ENCODE measurements at places on chromosomes 12 and 14. TPM values are rescaled to one million over a fixed set of nuclear protein-coding genes. Genes with fewer than 3 reads are reported as not detected.

PLD4 gene
- total RNA-seq, result 5.8 TPM

DNA sequence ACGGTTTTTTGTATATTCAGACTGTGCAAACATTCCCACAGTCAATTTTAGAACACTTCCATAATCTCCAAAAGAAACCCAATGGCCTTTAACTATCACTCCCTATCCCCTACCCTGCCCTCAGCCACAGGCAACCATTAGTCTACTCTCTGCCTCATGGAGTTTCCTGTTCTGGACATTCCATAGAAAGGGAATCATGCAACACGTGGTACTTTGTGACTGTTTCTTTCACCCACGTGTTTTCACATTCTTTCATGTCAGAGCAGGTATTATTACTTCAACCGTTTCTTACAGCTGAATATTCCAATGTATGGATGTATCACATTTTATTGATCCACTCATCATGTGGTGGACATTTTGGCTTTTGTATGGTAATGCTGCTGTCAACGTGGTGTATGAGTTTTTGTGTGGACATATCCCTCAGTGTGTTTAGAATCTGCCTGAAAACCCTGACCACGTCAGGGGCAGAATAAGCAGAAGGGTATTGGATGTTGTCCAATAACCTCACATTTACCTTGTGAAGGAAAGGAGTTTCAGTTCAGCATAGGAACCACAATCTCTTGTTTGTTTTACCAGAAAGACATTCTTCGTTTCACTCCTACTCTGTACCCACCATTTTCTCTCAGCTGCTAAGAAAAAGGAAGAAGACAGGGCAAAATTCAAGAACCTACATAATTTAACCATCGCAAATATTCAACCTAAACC lies 107.5 kb upstream of the DYRK2 start:
- no peak for DNase-seq

DNA sequence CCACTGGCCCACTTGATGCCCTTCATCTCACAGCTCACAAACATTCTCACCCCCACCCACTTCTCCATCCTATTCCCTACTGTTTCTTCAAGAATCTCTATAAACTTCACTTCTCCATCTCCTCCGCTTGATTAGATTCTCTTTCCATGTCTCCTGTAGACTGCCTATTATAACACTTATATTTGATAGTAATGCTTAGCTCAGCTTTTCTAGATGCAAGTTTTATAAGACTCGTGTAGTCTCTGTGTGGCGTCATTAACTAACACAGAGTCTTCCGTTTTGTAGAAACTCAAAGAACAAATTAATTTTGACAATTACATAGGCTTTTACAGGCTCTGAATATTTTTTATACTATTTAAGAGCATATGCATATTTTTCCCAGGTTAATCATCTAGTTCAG lies 25.7 kb downstream of the KCNC2 start:
- DNase-seq, result no peak

DNA sequence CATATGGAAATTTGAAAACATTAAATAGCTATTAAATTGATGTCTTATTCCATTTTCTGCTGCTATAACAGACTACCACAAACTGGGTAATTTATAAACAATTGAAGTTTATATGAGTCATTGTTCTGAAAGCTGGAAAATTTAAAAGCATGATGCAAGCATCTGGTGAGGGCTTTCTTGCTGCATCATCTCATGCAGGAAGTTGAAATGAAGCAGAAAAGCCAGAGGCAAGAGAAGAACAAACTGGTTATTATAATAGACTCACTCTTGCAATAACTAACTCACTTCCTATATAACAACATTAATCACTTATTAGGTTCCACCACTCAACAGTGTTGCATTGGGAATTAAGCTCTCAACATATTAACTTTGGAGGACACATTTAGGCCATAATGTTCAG lies 1277.4 kb downstream of the LRFN5 start:
- DNase-seq, result no peak

DNA sequence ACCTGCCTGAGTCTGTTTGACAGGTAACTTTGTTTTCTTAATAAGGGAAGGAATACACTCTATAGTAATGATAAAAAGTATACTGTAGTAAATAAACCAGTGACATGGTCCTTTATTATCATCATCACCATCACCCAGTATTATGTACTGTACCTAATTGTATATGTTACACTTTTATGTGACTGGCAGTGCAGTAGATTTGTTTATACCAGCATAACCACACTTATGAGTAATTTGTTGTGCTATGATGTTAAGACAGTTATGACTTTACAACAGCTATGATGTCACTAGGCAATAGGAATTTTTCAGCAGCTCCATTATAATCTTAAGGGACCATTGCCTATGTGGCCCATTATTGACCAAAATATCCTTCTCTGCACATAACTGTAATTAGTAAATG lies 155.0 kb downstream of the NUBPL start:
- DNase-seq, result no peak

DNA sequence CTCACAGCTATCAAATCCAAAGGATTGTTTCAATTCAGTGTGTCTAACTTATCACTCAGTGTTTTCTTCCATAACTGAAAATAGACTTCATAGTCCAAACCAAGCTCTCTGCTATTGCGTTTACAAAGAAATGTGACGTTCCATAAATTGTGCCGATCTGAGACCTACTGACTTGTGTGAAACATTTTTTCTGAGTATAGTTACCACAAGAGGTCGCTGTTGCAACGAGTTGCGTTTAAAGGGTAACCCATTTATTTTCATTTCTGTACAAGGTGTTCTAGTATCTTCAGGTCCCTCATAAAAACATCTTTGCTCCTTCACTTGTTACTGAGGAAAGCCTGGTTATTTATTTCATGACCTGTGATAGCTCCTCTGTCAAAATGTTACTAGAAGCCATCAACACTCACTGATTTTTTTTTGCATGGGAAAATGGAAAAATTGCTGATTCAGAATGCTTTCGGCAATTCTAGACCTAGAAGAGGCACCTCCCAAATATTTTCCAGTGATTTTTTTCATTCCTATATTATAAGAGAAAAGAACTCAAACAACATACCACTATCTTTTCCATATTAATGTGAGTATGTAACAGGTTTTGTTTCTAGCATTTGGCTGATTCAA lies 60.9 kb upstream of the OR4E1 start:
- no peak for DNase-seq

CELA1 gene
- total RNA-seq, result not detected

GRCh38 chr14:64673748-64674147 lies 30.5 kb upstream of the PLEKHG3 start:
- DNase-seq, result no peak

NOPCHAP1 gene
- 18.7 TPM for total RNA-seq

DNA sequence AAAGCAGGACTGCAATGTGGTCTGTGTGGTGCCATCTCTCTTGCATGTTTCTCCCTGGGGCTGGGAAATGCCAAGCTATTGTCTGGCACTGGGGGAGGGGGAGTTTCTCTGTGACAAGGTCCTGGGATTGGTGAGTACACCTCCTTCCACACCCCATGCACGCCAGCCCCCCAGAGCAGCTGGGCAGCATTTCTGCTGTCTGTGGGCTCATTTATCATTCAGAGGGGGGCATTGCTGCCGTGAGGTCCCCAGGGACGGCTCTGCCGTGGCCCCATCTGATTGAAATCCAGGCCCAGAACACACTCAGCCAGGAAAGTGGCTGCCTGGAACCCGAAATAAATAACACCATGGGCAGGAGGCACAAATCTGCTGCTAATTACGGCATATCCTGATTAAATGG lies 12.6 kb upstream of the FAM222A start:
- no peak for DNase-seq

CLEC4D gene
- not detected for total RNA-seq

GRCh38 chr14:77318006-77318553 lies 2.6 kb downstream of the POMT2 start:
- no peak for DNase-seq

GRCh38 chr12:40688085-40688725 lies 4.0 kb upstream of the CNTN1 start:
- no peak for DNase-seq
